ENCODE measurements at places on chromosomes 1 and 21. TPM values are rescaled to one million over a fixed set of nuclear protein-coding genes. Genes with fewer than 3 reads are reported as not detected.

- DNase-seq, result no peak
Observed at GRCh38 chr21:42558368-42558767, 44.7 kb downstream of the SLC37A1 start.

- DNase-seq, result no peak
Observed at GRCh38 chr1:97356309-97356708, 564.5 kb downstream of the DPYD start.

DNA sequence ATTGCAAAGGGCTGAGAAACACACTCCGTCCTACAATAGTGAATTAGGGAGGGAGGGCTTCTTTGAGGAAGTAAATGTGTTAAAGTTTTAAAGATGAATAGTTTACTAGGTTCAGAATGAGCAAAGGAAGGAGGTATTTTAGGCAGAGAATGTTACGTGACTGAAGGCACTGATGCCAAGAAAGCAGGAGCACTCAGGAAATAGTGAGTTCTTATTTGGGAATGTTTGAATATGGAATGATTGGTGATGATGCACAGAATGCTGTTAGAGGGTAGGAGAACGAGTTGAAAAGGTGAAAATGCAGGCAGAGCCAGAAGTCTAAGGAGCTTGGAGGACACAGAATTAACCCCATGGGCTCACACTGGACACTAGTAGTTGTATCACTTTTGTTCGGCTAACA lies 108.0 kb downstream of the NRIP1 start:
- DNase-seq, result peak; percentile 85

Gene CCDC27
- total RNA-seq, result not detected

- DNase-seq, result no peak
Observed at GRCh38 chr1:2488688-2489087, 12.6 kb downstream of the PLCH2 start.

- DNase-seq, result no peak
Observed at GRCh38 chr21:20311234-20311787, 686.9 kb upstream of the NCAM2 start.

DNA sequence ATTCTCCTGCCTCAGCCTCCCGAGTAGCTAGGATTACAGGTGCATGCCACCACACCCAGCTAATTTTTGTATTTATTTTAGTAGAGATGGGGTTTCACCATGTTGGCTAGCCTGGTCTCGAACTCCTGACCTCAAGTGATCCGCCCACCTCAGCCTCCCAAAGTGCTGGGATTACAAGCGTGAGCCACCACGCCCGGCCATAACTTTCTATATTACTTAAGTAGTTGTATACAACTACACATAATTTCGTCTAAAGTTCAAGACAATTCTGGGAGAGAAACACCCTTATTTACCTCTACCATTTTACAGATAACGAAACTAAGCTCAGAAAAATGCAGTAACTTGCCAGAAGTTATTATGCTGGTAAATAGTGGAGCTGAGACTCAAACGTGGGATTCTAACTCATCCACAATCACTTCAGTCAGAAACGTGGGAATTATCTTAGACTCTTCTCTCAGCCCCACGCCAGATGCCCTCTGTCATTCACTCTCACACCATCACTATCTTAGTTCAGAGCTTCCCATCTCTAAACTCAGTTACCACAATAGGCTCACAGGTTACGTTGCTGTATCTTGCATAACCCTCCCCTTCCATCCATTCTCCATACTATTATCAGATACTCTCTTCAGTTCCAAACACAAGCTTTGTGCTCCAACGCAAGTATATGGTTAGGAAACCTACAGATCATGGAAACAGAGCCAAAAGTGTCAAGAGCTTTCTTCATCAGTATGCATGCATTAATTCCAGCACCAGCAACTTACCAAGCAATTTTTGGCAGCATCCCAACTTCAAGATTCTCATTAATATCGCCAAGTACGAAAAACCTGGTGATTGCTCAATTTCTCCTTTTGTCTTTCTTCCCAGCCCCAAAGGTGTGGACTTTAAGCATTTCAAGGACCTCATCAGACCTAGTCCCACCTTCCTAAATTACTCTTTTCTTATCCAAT lies 69.3 kb downstream of the RERE start:
- peak; percentile 41 for DNase-seq

DNA sequence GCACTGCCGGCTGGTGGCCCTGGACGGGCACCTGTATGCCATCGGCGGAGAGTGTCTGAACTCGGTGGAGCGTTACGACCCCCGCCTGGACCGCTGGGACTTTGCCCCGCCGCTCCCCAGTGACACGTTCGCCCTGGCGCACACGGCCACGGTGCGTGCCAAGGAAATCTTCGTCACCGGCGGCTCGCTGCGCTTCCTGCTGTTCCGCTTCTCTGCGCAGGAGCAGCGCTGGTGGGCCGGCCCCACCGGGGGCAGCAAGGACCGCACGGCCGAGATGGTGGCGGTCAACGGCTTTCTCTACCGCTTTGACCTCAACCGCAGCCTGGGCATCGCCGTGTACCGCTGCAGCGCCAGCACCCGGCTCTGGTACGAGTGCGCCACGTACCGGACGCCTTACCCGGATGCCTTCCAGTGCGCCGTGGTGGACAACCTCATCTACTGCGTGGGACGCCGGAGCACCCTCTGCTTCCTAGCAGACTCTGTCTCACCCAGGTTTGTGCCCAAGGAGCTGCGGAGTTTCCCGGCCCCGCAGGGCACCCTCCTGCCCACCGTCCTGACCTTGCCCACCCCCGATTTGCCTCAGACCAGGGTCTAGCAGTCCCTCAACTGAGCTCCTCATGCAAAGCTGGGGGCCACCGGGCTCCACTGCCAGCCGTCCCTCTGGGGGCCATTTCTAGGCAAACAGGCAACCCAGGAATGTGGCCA lies 2.1 kb downstream of the KLHDC7A start:
- no peak for DNase-seq

Gene OXCT2
- total RNA-seq, result 0.28 TPM

- DNase-seq, result no peak
Observed at GRCh38 chr1:150553392-150554085, 4.3 kb downstream of the ADAMTSL4 start.

DNA sequence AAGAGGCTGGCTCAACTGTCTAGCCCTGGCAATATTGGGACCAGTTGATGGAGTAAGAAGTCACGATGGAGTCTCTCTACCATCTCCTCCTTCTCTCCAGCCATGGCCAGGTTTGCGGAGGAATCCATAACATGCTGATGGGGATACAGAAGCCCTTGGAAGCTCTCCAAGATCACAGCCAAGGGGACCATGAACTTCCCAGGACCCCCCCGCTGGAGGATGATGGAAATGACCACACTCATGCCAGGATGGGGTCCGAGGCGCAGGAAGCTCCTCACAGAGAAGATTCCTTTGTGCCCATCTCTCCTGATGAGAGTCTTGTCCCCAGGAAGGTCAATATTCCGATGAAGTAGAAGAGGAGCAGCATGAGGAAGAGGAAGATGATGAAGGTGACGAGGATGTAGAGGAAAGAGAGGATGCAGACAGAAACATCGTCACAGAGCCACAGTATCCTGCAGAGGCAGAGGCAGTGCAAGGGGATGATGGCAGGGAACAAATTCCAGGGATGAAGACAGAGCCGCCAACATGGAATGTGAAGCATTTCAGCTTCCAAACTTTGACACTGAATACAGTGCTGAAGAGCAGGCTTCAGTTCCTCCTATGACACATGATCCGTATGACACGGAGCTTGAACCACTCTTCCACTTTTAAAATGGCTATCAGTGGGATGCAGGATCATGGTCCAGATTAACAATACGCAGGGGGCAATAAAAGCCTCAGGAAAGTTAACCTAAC lies 57.9 kb upstream of the EDN2 start:
- DNase-seq, result no peak

- no peak for DNase-seq
Observed at GRCh38 chr1:14513111-14513510, 85.4 kb upstream of the KAZN start.

Gene NKAIN1
- total RNA-seq, result under 0.01 TPM

DNA sequence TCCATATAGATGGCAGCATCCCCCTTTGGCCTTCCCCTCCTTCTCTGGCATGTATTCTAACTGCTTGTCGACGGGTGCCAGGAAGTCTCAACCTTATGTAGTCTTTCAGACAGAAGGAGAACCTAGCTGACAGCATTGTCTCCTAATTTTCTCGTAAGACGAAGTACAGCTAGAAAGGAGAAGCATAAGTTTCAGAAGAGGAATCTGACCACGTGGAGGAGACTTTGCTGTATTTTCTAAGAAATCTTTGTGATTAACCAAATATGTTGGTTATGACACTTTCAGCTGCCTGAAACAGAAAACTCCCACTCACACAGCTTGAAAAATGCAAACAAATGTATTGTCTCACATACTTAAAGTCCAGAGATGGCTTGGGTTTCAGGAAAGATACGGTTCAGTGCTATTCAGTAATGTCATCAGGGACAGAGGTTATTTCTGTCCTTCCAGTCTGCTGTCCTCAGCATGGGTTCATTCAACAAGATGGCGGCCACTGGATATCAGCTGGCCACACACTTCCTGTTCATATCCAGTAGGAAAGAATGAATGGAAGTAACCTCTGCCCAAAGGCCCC lies 109.5 kb upstream of the ZNF648 start:
- DNase-seq, result no peak

Gene ICOSLG
- under 0.01 TPM for total RNA-seq

- peak; percentile 56 for DNase-seq
Observed at GRCh38 chr1:224357626-224358124, 996 bp downstream of the CNIH4 start.

GRCh38 chr1:107365527-107366240 lies 224.8 kb downstream of the NTNG1 start:
- DNase-seq, result no peak

- DNase-seq, result peak; percentile 84
Observed at GRCh38 chr1:11037740-11038182, 9.3 kb downstream of the MASP2 start.

Gene NMNAT2
- 0.56 TPM for total RNA-seq

DNA sequence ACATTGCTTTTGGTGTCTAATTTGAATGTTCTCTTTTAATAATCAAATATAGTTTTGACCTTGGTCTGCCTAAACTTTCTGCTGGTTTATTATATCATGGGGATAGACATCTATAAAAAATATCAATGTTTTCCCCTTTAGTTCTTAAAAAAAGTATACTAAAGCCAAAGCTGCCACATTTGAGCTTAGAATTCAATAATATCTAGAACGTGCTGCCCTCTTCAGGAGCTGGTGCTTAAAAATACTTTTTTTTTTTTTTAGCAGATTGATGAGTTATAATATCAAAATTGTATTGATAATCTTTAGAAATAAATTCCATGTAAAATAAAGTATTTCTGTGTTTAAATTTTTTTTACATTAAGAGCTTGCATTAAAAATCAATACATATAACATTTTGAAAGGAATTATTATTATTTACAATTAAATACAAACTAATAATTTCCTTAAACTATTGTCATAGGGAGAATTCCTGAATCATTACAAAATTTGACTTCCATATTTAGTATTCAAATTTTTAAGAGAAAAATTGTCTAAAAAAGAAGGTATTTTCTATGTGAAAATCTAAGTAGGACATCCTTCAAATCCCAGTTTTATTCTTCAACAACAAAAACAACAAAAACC lies 40.1 kb upstream of the ADGRL2 start:
- DNase-seq, result peak; percentile 45

DNA sequence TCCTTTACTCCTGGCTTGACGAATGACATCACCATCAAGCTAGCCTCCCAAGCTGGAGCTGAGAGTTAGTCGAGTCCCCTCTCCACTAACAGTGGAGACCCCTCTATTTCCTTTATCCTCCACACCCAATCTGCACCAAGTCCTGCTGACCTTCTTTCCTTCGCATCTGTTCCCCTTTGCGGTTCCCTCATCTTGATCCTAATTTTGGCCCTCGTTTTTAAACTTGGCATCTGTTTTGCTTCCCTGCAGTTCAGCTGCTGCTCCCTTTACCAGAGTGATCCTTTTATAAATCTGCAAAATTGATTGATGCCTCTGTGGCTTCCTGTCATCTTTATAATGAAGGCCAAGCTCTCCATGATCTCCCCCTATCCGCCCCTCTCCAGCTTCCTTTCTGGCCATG lies 49.0 kb upstream of the TSPAN2 start:
- DNase-seq, result no peak

DNA sequence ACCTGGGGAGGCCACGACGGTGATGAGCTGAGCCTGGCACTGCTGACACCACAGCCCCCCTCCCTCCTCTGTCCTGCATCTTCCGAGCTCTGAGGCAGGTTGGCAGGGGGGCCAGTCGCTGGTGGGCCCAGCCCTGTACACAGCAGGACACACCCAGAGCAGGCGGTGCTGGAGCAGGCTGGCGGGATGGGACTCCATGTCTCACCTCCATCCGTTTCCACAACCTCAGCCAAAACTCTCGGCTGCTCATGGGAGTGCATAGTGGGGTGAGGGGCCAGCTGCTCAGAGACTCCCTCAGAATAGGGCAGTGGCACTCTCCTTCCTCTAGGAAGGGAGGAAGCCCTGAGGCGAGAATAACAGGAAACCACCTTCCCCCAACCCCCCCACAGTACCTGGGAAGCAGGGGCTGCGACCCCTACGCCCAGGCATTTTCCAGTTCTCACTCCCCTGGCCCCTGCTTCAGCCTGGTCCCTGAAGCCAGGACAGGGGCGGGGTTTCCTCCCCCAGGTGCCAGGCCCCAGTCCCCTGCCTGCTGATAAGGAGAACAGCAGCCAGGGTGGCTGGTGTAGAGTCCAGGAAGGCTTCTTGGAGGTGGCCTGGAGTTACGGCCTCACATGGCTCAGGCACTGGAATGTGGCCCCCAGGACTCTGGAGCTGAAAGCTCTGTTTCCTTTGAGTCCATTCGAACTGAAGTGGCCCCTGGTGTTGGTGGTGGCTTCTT lies 3.2 kb upstream of the IBA57 start:
- no peak for DNase-seq

DNA sequence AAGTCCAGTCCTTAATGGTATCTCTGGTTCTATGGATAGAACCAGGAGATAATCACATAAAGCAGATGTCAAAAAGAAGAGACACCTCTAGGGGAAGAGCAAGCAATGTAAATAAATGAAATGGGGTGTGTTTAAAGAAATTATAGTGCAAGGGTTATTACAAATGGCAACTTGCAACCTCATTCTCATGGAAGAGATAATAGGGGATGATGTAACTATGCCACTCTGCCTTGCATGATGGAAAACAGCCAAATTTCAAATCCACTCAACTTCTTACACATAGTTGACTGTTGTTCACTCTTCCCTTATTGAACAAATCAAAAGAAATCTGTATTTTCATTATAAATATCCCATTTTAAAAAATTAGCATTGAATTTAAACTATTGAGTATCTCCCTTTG lies 274.0 kb upstream of the TMPRSS15 start:
- no peak for DNase-seq

DNA sequence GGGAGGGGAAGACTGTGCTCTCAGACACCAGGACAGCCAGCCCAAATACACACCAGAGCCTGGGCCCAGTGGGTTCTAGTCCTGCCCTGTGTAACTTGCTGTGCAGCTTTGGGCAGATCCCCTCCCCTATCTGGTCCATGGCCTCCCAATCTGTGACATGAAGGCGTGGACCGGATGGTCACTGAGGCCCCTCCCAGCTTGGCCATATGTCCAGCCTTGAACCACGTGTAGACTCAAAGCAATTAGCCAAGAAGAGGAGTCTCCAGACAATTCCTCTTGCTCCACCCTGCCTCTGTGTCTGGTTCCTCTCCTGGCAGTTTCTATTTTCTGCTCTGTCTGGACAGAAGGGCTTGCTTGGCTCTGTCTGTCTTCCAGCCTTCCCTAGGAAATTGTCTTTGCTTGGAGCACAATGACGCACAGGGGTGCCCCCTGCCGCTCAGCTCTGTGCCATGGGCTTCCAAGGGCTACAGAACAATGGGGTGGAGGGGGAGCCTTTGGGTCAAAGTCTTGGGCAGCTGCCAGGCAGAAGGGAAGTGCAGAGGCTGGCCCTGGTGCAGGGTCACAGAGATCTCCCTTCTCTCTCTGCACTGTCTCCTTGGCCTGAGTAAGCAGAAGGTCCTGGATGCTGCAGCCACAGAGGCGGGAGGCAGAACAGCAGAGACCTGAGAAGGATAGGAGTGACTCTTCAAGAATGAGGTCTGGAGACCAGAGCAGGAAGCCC lies 66.1 kb downstream of the TENT5C start:
- no peak for DNase-seq

Gene MAN1A2
- total RNA-seq, result 60.8 TPM

Gene NHLH1
- total RNA-seq, result not detected

Data from IMR-90 (cell line).